ENCODE measurements at places on chromosomes 1 and 21.
A peak's percentile ranks its signal among the peaks of the same experiment; 100 is the strongest.

DNA sequence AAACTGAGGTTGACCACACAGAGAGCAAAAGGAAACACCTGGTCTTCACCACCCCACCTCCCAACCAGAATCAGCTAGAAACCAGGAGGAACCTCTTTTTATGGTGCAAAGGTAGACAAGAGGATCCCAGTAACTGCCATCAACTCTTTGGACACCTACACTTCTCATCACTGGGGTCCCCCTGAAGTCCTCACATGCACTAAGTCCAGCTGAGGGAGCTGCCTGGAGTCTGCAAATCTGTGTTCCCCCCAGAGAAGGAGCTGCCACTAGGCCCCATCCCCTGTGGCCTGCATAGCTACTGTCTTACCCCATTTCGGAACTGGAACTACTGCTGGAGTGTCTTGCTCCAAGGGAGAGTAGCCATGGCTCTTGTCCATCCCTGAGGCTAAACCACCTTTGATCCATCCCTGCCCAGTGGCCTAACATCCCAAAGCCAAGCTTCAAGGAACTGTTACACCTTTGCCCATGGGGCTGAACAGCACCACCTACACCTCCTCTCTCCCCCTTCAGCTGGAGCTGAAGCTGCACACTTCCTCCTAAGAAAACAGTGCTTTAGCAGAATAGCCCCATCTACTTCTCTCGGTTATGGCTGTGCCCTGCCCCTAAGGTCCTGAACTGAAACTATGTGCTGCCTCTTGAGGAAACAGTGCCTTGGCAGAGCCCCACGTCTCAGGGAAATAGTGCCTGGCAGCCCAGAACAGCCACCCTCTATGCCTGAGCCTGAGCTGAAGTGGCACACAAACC lies 85.4 kb upstream of the CD53 start:
- no peak for DNase-seq

GRCh38 chr1:80278936-80279335 lies 1272.4 kb upstream of the ADGRL4 start:
- DNase-seq: no peak

- DNase-seq: no peak
Observed at GRCh38 chr1:30900486-30900885, 8.1 kb downstream of the SDC3 start.

DNA sequence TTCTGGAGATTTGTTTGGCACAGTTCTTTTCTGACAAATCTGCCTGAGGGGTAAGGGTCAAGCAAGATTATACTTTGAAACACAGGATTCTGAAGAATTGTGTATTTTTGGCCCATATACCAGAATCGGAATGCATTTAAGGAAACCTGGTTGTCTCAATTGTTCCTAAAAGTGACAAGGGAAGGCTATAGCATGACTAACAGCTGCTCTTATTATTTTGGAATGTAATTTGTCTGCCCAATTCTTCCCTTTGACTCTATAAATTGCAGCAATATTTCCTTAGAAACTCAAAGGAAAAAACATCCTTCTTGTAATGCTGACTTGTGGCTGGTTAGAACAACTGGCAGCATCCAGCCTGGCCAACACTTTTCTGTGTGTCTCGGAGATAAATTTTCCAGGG lies 15.8 kb upstream of the VCAM1 start:
- DNase-seq: no peak

DNA sequence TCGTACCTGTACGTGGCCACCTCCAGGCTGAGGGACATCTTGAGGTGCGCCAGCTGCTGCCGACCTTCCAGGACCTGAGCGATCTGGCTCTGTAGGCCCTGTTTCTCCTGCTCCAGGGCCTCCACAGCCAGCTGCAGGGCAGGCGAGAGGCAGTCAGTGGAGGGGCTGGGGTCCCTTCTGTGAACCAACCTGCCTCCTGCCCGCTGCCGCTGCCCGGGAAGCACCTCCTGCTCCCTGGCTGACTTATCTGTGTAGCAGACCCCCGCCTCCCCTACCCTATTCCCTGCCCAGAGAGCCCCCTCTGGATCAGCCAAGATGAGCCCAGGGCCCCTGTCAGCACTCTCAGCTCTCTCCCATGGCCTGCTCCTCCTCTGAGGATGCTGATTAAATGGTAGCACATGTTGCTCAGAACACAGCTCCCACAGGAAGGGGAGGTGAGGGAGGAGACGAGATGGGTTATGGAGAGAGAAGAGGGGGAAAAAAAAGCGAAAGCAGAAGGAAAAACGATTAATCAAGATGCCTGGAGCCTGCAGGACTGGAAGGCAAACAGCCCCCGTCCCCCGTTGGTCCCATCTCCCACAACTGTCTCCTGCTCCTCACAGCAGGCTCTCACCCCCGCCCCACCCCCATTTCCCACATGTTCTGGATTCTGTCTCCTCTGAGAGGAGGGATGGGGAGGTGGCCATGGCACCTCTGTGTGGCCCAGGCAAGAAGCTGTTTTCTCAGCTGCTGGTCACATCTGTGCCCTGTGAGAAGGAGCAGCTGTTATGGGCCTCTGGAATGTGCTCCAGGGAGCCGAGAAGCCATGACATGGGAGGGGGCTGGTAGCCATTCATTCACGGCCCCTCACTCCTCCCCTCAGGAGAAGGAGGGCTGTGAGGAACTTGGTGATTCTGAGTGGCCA lies 1.7 kb downstream of the NES start:
- peak; percentile 87 for DNase-seq

GRCh38 chr1:25549273-25550154 lies 6.1 kb downstream of the LDLRAP1 start:
- DNase-seq: no peak

GRCh38 chr1:201267481-201268229 lies 15.7 kb upstream of the PKP1 start:
- no peak for DNase-seq

DNA sequence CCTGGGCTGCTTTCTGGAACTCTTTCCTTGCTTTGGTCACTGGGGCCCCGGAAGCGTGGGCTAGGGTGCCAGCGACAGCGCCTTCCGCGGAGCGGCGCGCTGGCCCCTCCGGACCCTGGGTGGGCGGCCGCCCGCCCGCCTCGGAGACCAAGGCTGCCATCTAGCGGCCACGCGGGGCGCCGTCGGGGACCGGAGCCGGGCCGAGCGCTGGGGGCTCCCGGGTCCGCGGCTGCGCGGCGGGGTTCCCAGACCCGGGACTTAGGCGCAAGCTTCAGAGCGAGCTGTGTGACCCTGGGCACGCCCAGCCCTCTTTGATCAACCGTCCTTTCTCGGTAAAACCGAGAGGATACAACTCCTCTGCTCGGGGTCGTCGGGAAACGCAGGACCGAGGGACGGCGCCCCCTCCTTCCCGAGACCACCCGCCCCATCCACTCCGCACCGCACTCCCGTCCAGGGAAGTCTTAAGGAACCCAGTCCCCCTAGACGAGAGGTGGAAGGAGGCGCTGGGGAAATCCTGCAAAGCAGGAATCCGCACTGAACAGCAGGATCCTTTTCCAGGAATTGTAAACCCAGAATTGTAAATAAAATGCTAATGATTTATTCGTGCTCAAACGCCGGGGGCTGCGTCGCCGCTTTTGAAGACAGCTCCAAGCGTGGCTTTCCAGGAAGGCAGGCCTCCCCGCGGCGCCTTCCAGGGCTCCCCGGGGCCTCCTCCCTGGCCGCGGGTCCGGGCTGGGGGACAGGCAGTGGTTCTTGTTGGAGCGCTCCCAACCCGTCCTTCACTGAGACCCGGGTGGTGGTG lies 41.2 kb downstream of the RRAGC start:
- peak; percentile 74 for DNase-seq

DNA sequence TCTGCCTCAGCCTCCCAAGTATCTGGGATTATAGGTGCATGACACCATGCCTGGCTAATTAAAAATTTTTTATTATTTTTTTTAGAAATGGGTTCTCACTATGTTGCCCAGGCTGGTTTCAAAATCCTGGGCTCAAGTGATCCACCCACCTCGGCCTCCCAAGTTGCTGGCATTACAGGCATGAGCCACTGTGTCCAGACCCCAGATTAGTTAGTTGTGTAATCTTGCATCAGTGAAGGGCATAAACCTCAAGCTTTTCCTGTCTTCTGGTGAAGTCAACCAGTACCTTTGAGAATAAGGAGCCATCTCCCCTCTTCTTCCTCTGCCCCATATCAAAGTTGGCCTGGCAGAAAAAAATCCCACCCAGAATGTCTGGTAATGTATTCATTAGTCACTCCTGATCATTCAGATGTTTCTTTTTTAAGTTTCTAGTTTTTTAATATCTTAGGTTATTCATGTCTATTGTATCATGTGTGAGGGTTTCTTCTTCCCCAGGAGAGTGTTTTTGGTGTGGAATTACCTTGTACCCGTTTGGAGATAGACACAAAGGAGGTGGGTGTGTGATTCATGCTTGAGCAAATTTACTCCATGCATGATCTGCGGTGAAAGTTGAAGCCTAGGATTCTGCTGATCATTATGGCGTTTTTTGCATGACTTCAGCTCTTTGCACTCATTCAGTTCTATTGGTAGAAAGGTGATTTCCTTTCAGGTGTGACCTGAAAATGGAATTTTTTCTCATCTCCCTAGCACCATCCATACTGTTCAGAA lies 144.0 kb downstream of the FMN2 start:
- no peak for DNase-seq
